ENCODE measurements at places on chromosomes 5 and 9.

DNA sequence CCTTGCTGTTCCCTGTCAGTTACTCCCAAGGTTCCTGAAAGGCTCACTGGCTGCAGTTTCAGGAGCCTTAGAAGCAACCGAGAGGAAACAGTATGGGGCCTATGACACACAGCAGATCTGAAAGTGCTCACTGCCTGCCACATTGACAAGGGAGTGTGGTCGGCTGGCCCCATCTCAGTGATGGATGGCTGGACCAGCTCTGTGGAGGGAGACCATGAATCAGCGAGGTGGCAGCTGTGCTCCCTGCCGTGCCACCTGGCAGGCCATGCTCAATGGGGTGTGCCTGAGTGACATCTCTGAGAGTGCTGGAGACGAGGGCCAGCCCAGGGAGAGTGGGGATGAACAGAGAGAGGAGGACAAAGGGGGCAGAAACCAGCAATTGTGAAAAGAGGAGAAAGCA lies 49.1 kb downstream of the DOCK2 start:
- no peak for DNase-seq

- DNase-seq, result no peak
Observed at GRCh38 chr5:32531885-32532520, 53.4 kb upstream of the SUB1 start.

DNA sequence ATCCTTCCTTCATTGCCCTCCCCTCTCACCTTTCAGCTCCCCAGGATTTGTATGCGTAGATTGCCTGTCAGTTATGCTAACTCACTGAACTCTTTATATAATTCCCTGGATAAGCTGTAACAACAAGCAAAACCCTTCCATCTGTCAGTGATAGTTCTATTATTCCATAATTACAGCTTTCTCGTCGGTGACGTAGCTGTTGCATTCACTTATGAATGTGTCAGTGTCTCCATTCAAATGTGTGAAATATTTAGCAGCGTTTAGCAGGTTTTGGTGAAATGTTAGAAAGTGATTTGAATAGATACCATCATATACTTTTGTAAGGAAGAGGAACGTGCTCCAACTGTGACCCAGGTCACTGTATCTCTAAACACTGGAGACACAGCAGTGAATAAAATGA lies 45.2 kb downstream of the PIP5K1B start:
- DNase-seq, result no peak

- no peak for DNase-seq
Observed at GRCh38 chr5:143557061-143557818, 153.8 kb upstream of the NR3C1 start.

DNA sequence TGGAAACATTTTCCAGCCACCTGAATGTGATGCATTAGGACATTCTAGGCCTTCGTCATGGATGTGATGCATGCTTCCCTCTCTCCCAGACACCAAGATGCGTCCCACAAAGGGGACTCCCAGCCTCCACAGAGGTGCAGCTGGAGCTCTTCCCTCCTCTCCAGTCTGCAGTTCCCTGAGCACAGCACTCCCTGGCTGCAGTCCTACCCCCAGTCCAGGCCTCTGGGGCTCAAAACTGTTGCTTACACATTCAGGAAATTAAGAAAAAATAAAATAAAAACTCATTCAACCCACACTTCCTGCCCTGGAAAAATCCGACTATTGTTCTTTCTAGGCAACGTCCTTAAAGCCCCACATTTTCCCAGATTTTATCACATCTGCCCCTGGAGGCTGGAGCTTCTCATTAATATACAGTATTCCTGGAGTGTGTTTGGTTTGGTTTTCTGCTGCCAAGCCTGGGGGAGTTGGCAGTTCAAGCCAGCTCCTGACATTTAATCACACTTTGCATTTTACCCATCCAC lies 78.4 kb upstream of the ICE1 start:
- DNase-seq, result no peak

GRCh38 chr9:75200892-75201470 lies 112.7 kb downstream of the OSTF1 start:
- peak; percentile 2 for DNase-seq

- no peak for DNase-seq
Observed at GRCh38 chr5:51890435-51891116, 507.3 kb downstream of the ISL1 start.

- DNase-seq, result no peak
Observed at GRCh38 chr9:714675-715074, 126.8 kb upstream of the DMRT1 start.

DNA sequence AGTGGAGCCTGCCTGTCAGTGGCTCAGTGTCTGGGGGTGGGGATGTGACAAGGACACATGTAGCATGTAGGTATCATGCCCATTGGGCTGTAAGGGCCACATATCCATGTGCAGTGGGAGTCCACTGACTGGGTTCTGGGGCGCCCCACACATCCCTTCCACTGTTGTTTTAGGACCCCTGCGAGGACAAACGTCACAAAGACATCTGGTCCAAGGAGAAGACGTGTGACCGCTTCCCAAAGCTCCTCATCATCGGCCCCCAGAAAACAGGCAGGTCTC lies 33.4 kb downstream of the NDST1 start:
- DNase-seq, result no peak

DNA sequence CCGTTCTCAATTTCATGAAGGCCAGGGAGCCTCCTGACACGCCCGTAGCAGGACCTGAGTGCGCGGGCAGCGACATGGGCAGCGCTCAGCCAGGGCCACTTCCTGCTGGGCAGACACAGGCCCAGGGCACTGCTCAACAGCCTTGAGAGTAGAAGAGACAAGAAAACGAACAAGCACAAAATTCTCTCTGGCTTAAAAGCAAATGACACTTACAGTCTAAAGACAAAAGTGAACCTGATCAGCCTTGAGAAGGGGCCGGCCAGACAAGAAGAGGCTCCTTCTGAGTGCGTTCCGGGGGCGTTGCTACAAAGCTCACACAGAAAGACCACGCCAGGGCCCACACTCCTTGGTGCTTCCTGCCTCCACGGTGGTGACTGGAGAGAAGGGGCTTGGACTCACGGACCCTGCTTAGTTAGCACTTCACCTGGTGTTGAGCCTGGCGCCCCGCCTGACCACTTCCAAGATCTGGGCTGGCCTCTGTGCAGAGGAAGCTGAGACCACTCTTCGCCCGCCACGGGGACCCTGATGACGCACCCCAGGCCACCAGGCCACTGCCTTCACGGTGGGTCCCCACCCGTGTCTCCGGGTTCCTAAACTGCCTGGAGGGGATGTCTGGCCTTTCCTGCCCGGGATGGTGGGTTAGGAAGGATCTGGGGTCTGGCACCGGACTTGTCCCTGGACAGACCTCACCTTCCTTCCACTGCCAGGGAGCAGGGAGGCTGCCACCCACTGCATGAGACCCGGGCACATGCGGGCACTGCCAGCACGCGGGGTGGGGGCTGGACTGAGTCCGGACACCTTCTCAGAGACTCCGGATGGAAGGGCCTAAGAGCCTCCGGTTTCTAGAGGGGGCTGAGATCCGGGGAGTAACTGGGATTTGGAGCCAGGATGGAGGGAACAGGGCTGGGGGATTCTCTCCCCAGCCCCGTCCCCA lies 1.3 kb downstream of the SLC12A7 start:
- DNase-seq, result no peak

DNA sequence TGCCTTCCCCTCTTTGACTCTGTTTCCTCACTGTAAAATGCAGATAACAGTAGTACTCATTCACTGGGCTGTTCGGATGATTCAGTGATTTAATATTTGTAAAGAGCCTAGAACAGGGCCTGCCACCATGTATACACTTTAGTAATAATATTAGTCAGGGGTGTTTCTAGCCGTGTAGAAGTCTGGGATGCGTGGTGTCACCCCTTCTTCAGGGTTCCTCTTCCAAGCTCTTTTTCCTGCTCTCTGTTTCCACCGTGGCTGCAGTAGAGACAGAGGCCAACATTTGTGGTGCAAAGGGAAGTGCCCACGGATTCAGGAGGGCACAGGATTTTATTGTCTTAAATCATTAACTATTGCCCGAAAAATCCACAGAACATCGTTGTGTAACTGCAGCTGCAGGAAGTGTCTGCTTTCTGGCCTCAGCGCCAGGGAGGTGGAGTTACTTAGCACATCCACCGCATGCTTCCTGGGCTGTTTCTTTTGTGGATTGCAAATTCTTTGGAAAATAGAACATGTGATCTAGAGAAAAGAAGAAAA lies 61.7 kb downstream of the TRIO start:
- no peak for DNase-seq

- no peak for DNase-seq
Observed at GRCh38 chr5:42514754-42515153, 91.5 kb downstream of the GHR start.

DNA sequence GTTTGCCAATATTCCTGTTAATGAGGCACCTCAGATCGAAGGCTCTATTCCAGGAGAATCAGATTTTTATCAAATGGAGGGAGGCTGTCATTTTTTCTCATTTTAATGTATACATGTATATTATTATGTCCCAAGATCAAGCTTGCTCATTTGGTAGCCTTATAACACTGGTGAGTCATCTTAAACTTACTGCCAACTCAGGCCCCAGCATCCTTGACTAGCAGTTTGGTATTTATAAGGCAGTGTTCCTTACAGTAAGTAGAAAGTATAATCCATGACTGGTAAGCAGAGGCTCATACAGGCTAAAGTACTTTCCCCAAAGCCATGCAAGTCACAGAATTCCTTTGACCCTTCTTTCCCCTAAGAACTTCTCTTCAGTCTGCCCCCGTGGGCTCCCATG lies 90.7 kb upstream of the NR3C1 start:
- DNase-seq, result no peak

DNA sequence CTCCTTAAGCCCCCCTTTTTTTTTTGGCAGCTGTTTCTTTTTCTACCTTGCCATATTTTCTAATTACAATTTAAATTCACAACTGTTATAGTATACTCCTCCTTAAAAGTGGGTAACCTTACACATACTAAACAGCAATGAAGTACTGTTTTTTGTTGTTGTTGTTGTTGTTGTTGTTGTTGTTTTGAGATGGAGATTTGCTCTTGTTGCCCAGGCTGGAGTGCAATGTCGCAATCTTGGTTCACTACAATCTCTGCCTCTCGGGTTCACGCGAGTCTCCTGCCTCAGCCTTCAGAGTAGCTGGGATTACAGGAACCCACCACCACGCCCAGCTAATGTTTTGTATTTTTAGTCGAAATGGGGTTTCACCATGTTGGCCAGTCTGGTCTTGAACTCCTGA lies 669.1 kb upstream of the CDH6 start:
- DNase-seq, result no peak

DNA sequence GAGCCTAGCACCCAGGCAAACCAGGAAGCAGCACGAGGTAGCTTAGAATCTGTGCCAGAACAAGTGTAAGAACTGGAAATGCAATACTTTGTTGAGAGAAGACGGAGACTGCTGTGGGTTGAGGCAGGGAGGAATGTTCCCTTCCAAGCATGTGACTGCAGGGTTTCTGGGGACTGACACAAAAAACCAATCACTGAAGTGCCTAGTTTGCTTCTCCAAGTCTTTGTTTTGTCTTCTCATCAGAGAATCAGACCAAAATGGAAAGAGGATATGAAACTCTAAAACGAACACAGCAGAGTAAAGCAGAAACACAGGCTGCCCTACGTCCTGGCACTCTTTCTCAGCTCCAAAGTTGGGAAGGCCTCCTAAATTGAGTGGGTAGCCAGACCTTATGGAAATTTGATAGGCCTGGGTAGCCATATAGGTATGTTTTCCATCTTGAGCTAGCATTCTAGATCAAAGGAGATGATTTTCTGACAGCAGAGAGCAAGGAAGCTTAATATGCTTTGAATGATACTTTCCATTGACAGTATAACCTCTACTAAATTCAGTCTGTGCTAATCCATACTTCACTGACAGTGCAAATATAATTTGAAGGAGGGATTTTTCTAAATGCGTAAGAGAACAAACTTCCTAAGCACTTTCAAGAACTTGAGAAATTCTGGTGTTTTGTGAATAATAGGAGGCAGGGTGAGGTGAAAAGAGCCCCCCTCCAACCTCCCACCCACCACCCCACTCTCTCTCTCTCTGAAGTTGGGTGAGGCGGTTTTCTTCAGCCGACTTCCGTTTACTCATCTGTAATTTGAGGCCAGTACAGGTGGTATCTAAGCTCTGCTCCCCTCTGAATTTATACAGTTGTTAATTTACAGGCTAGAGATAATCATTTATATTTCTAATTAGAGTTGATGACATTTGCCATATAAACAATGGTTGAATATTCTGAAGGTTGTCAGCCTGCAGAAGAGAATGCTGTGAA lies 5.5 kb downstream of the ADRB2 start:
- DNase-seq, result no peak

GRCh38 chr5:3484836-3485235 lies 110.8 kb upstream of the IRX1 start:
- DNase-seq, result no peak

- no peak for DNase-seq
Observed at GRCh38 chr5:178143901-178144300, 9.8 kb downstream of the NHP2 start.

DNA sequence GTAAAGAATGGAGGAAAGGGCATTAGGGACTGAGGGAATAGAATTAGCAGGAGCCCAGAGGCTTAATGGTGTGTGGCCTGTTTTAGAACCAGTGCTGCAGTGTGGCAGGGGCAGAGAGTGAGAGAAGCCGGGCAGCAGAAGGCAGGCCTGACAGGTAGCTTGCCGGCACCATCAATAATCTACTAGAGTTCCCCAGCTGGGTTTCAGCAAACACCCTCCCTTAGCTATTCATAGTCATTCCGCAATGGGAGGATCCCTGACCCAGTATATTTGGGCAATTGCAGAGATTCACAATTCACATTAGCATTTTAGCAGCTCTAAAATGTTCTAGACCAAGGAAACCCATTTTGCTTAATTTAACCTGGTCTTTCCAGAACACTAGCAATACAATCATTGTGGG lies 227.8 kb downstream of the ARRDC3 start:
- no peak for DNase-seq

DNA sequence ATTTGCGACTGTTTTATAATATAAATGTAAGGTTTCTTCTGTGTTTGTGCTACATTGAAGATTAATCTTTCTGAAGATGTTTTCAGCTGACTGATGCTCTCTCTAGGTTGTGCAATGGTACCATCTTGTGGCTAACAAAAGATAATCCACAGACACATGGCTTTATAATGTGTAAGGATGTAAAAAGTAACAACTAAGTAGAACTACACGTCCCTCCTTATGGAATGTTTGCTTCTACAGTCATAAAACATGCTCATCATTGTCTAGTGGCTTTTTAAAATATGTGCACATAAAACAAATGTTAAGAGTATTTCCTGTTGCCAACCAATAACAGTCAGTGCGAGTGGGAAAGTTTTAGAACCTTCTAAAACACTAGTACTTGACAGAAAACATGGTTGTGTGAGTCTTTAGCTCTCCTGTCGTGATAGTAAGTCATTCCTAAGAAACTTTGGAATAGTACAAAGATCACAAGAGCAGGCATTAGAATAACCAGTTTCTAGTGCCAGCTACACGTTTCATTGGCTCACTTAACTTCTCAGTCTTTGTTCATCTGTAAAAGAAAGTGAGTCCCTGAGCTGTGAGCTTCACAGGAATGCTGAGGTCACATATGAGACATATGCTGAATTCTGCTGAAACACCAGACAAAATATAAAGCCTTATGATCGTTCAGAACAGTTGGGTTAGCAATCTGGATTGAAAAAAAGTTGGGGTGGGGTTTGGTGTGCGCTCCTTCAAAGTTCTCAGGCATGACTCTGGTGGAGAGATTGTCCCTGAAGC lies 75.7 kb upstream of the GLIS3 start:
- DNase-seq, result peak; percentile 34

GRCh38 chr5:130151239-130151638 lies 247.0 kb downstream of the CHSY3 start:
- DNase-seq, result no peak

Measured in DMS79 treated with DMSO at 0.1 percent for 48 hours (cell line).